ENCODE measurements at places on chromosomes 13 and 19.

GRCh38 chr19:47512183-47512947 is 2.5 kb downstream of the NAPA start:
- DNase-seq, result peak; percentile 50
- H3K4me1 ChIP-seq, result peaks cover 70% of the 10 kb centered on the region
- H3K36me3 ChIP-seq, result peaks cover 16% of the 10 kb centered on the region
- H3K27ac ChIP-seq, result peak overlapping the region; percentile 98
- H3K4me3 ChIP-seq, result peak overlapping the region; percentile 98

DNA sequence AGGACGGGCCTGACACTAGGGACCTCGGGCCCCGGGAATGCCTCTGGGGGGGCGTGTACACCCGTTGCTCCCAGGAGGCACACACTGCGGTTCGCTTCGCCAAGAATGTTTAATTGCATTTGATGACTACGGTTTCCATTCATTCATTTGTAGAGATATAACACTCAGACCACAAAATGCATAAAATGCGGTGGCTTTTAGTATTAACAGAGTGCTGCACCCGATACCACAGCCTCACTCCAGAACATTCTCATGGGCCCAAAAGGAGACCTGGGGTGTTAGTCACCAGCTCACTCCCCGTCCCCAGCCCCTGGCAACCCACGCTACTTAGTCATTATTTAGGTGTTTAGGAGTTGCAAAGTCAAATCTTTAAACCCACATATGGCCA is 21.8 kb downstream of the HCN2 start:
- no peaks in the 10 kb centered on the region for H3K27me3 ChIP-seq
- DNase-seq, result peak; percentile 50
- peak overlapping the region; percentile 97 for H3K27ac ChIP-seq

GRCh38 chr13:111939666-111940278 is 127.2 kb upstream of the SOX1 start:
- H3K36me3 ChIP-seq, result no peaks in the 10 kb centered on the region
- DNase-seq, result no peak
- no peaks in the 10 kb centered on the region for H3K27me3 ChIP-seq
- no peak overlapping the region for H3K27ac ChIP-seq
- no peaks in the 10 kb centered on the region for H3K4me1 ChIP-seq
- H3K4me3 ChIP-seq, result no peak overlapping the region

DNA sequence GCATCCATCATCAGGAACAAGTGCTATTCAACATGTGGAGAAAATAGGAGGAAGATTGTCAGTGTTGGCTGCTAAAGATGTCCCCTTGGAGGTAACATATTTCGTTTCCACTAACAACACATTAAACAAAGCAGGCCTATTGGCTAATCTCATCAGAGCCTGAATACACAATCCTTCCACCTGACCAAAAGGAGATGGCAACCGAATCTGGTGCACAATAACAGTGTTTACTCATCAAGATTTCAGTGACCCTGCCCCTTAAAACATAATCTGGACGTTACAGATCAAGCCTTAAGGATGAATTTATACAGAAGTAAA is 582.5 kb downstream of the EFNB2 start:
- no peaks in the 10 kb centered on the region for H3K27me3 ChIP-seq
- no peak overlapping the region for H3K27ac ChIP-seq
- no peak for DNase-seq
- no peaks in the 10 kb centered on the region for H3K4me1 ChIP-seq

- no peaks in the 10 kb centered on the region for H3K36me3 ChIP-seq
- no peak overlapping the region for H3K4me3 ChIP-seq
- peaks cover 36% of the 10 kb centered on the region for H3K27me3 ChIP-seq
- no peak for DNase-seq
- H3K4me1 ChIP-seq, result peaks cover 9% of the 10 kb centered on the region
- no peak overlapping the region for H3K27ac ChIP-seq
Observed at GRCh38 chr19:3281026-3281425, 56.6 kb downstream of the CELF5 start.

DNA sequence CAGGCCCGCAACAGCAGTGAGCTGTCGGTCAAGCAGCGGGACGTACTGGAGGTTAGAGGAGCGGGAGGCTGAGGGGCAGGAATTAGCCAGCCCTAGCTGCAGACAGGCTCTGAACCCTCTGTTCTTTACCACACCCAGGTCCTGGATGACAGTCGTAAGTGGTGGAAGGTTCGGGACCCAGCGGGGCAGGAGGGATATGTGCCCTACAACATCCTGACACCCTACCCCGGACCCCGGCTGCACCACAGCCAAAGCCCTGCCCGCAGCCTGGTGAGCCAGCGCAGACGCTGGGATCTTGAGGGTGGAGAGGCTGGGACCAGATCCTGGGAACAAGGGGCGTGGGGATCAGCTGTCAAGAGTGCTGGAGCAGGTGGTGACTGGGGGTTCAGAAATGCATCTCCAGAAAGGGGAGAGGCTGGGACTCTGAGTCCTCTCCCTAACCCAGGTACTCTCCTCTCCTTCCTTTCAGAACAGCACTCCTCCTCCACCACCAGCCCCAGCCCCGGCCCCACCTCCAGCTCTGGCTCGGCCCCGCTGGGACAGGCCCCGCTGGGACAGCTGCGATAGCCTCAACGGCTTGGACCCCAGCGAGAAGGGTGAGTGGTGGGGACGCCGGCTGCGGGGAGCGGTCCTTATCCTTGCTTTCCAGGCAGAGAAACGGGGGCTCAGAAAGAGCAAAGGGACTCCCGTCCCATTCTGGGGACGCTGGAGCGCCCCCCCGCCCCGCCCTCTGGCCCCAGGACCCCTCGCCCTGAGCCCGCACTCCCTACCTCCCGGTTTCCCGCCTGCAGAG is 10.4 kb downstream of the EPS8L1 start:
- peaks cover 26% of the 10 kb centered on the region for H3K36me3 ChIP-seq
- no peak for DNase-seq
- H3K27ac ChIP-seq, result no peak overlapping the region
- peaks cover 83% of the 10 kb centered on the region for H3K27me3 ChIP-seq
- H3K4me1 ChIP-seq, result peaks cover 33% of the 10 kb centered on the region

GRCh38 chr19:12866416-12867119 is 14.7 kb downstream of the DNASE2 start:
- H3K27me3 ChIP-seq, result peaks cover 31% of the 10 kb centered on the region
- no peaks in the 10 kb centered on the region for H3K36me3 ChIP-seq

- H3K4me3 ChIP-seq, result peak overlapping the region; percentile 25
- H3K4me1 ChIP-seq, result peaks cover 42% of the 10 kb centered on the region
- peaks cover 15% of the 10 kb centered on the region for H3K36me3 ChIP-seq
- H3K27ac ChIP-seq, result peak overlapping the region; percentile 42
Observed at GRCh38 chr13:40370661-40371060, 295.8 kb downstream of the FOXO1 start.

DNA sequence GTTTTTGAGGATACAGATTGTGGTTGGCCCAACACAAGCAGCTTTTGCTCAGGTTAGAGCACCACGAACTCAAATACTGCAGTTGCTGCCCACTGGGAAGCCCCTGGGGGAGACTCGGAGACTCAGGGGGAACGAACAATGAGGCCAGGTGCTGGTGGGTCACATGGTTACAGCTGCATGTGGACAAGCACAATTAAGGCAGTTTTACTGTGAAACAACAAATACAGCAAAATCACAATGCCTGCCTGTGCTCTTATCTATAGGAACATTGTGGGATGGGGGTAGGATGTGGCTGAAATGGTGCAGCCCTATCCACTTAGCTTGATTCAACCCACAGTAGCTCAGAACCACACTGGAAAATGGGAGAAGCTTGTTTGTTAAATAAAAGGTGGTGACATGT is 119.7 kb upstream of the SPATA13 start:
- peaks cover 10% of the 10 kb centered on the region for H3K4me1 ChIP-seq
- H3K4me3 ChIP-seq, result no peak overlapping the region
- H3K27ac ChIP-seq, result no peak overlapping the region
- H3K36me3 ChIP-seq, result no peaks in the 10 kb centered on the region

DNA sequence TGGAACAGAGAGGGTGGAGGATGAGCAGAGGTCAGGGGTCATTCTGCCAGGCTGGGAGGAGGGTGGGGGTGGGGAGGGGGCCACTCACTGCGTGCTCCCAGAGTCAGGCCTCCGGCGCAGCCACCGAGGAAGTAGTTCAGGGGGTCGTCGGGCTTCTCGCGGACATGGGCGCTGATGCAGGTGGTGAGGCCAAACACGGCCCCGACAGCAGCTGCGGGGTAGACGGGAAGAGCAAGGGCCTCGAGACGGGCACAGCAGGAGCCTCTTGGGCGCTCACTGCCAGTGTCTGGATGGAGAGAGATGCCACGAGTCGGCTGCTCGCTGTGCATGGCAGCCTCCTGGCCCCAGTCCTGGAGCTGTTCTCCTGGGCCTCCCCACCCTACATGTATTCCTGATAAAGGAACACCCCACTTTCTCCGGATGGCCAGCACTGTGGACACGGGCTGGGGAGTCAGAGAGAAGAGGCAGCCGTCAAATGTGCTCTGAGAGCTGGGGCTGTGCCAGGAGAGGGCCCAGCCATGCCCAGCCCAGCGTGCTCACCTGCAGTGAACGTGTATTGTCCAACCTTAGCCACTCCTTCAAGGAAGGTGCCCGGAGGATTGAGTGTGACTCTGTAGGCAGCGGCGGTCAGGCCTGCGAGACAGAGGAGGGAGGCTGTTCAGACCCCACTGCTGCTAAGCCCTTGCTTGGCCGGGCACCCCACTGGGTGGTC is 7.1 kb downstream of the NDUFA11 start:
- H3K36me3 ChIP-seq, result peaks cover 12% of the 10 kb centered on the region
- H3K4me1 ChIP-seq, result peaks cover 11% of the 10 kb centered on the region
- H3K27ac ChIP-seq, result no peak overlapping the region
- DNase-seq, result no peak
- peaks cover 7% of the 10 kb centered on the region for H3K27me3 ChIP-seq

DNA sequence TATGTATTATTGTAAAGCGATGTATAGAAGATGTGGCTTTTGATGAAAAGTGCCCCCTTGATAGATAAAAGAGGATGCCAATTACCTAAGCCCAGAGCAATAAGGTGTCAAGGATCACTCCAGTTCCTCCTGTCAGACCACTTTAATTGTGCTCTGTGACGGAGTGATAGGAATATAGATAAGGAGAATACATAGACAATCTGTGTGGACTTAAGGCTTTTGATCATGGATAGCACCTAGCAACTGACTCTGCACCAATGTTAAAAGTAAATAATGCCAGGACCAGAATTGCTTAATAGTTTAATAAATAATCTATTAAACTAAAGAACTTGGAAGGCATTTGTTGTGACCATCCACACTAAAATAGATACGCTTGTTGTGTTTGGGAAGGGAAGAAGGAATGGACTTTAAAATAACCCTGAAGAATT is 390.7 kb upstream of the ARGLU1 start:
- no peaks in the 10 kb centered on the region for H3K36me3 ChIP-seq
- no peaks in the 10 kb centered on the region for H3K4me1 ChIP-seq
- DNase-seq, result no peak
- no peak overlapping the region for H3K27ac ChIP-seq

GRCh38 chr13:72643311-72643989 is 84.0 kb downstream of the MZT1 start:
- DNase-seq, result peak; percentile 71
- no peaks in the 10 kb centered on the region for H3K36me3 ChIP-seq
- no peak overlapping the region for H3K4me3 ChIP-seq
- no peak overlapping the region for H3K27ac ChIP-seq
- H3K27me3 ChIP-seq, result peaks cover 4% of the 10 kb centered on the region

GRCh38 chr13:27627380-27627779 is 5.7 kb downstream of the POLR1D start:
- H3K27me3 ChIP-seq, result no peaks in the 10 kb centered on the region
- no peak overlapping the region for H3K27ac ChIP-seq
- H3K4me1 ChIP-seq, result peaks cover 43% of the 10 kb centered on the region

DNA sequence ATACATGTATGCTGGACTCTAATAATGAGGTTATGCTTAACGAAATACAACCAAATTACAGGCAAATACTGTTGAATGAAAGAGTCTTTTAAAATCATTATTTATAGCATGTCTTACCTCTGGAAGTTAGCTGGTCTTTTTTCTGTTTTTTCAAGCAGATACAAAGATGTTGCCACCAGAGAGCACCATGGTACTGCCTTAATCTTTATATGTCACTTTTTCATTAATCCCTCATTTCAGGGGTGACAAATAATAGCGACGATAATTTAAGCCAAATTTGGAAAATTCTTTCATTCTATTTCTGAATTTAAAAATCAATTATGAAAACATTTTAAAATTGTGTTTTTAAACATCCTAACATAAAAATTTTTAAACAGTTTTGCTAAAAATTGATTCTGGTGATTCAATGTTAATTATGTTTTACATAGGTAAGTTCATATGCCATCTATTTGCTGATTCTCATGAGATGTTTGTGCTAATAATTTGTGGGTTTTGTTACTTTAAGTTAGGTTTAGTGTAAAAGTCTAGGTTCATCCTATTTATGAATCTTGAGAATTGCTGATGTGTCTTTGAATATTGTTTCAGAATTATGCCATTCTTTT is 379.3 kb upstream of the SGCG start:
- H3K4me3 ChIP-seq, result no peak overlapping the region
- no peak for DNase-seq
- no peaks in the 10 kb centered on the region for H3K36me3 ChIP-seq
